Epithelial cell of proximal tubule (primary cell): ENCODE measurements at places on chromosomes 13 and 19. TPM values are rescaled to one million over a fixed set of nuclear protein-coding genes. Genes with fewer than 3 reads are reported as not detected.

The ODAD3 gene
- 0.40 TPM in 1 of 2 replicates, not detected in the other for total RNA-seq

The FUT2 gene
- 0.52 and 0.58 TPM in 2 replicates for total RNA-seq

The CEACAM20 gene
- total RNA-seq: not detected in 2 replicates

The SLC25A41 gene
- 0.23 TPM in 1 of 2 replicates, not detected in the other for total RNA-seq

The IGSF23 gene
- 0.12 TPM in 1 of 2 replicates, not detected in the other for total RNA-seq

The N4BP2L2 gene
- 28.6 and 38.7 TPM in 2 replicates for total RNA-seq

The ADAMTS10 gene
- total RNA-seq: 2.0 and 4.8 TPM in 2 replicates

The GRK1 gene
- 0.06 TPM in 1 of 2 replicates, not detected in the other for total RNA-seq

The WDR87 gene
- not detected in 2 replicates for total RNA-seq

DNA sequence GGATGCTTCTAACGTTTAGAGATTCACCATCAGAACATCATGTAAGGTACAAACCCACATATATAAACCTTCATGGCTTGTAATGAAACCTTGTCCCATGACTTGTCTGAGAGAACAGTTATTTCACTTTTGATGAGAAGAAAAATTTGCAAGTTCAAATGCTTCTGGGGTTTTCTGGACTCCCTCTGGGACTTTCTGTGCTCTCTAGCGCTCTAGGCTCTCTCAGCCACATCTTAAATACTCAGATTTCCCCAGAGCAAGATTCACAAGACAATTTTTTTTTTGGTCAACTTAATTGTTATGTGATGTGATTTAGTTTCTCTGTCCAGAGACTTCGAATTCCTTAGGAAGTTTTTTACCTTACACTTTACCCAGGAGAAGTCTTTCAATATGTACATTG lies 282.8 kb upstream of the EDNRB start:
- DNase-seq: no peak

GRCh38 chr19:48868114-48868886 lies at the start of gene PLEKHA4:
TSS of gene PLEKHA4 (minus strand) at chr19:48868617. CDS start at chr19:48867620, 997 bp downstream.
- DNase-seq: no peak

GRCh38 chr19:45074744-45075300 lies 1.5 kb downstream of the ZNF296 start:
- no peak for DNase-seq

DNA sequence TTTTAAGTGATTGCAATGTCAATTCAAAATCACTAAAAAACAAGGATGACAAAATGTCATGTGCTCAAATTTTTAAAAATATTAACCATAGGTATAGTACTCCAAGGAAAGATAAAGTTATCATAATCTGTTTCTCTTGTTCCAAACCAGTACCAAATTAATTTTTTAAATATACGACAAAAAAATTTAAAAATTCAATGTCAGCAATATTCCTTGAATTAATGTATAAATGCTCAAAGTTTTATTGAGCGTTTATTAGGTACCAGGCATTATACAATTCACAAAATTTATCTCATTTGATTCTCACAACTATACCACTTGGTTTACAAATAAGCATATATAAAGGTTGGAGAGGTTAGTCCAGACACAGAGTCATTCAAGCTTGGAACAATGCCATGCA lies 64.7 kb downstream of the MYCBP2 start:
- no peak for DNase-seq

GRCh38 chr19:8208922-8209461 lies at the start of gene CERS4:
TSS of gene CERS4 (plus strand) at chr19:8209370. CDS start at chr19:8251077, 41,707 bp downstream.
- DNase-seq: no peak

GRCh38 chr19:39507715-39508364 lies 7.1 kb upstream of the SELENOV start:
- no peak for DNase-seq

GRCh38 chr19:10189616-10190015 lies 5.1 kb downstream of the DNMT1 start:
- DNase-seq: no peak

- DNase-seq: peak; percentile 92
Measured at GRCh38 chr13:110302997-110303396, 4.0 kb downstream of the COL4A1 start.

DNA sequence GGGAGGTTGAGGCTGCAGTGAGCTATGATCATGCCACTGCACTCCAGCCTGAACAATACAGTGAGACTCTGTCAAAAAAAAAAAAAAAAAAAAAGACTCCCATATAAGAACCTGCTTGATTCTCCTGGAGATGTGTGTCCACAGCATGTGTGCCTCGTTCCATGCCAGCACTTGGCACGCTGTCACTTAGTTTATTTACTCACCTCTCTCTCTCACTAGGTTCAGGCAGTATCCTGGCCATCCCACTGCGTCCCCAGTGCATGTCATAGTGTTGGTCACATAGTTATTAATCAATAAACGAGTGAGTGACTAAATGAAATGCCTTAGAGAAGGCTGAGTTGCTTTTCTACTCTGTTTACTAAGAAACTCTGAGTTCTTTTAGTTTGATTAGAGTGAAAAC lies 79.1 kb upstream of the GPR12 start:
- DNase-seq: no peak

GRCh38 chr19:50607874-50608785 lies 31.6 kb downstream of the SYT3 start:
- DNase-seq: peak; percentile 20

DNA sequence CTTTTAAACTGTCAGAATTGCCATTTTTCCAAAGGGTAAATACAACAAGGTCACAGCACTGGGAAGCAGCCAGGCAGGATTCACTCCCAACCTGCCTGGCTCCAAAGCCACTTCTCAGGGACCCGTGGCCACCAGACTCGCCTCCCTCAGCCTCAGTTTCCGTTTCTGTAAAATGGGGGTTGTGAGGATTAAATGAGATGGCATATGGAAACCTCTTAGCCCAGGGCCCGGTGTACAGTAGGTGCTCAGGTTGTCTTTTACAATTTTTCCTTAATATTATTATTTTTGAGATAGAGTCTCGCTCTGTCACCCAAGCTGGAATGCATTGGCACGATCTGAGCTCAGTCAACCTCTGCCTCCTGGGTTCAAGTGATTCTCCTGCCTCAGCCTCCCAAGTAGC lies 10.1 kb downstream of the YJU2 start:
- no peak for DNase-seq

DNA sequence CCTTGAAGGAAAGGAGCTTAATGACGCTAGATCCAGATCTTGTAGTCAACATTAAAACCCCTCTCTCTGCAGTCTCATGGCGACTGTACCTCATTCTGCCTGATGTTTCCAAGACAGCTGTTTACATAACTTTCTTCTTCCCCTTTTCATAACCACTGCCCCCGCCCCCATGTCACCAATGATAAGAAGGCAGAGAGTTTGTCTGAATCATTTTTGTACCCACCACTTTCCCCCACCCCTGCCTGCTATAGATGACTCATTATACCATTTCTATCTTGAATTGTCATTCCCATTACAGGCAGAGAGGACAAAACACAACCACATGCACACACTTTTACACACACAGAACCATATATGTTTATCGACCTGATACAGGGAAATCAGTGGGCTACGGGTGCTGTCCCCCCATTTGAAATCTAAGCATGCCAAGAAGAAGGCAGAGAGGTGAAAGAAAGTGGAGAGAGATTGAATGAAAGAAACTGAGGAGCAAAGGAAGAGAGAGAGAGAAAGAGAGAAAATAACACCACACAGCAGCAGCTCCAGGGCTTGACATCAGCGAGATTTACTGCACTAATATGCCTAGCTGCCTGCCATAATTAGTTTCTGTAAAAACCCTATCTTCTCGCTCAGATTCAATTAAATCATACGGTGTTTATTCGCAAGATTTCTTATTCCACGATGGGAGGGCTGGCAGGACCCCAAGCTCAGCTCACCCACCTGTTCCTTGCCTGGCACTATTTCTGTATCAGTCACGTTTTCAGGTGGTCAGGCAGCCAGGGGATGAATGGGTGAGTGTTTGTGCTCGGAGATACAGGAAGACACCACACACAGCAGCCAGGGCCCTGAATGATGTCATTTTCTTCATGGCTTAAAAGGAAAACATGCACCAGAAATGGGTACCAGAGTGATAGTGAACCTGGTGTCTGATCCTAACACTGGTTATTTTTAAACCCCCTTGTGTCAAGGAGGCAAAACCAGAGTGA lies 114.3 kb upstream of the SERP2 start:
- DNase-seq: no peak

DNA sequence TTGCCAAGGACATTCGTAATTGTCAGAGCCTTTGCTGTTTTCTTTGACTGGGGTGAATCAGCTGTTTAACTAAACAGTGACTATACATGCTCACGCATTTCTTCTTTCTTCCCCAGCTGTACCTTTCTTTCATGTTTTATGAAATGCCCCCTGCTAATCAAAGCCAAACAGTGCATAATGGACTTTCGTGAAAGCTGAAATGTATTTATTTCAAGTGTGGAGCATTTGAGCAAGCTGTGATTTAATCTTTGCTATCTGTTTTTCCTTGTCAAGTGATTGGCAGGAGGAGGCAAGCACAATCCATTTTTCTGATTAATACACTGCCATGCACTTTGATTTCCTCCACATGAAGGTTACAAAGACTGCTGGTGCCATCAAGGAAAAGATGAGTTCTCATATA lies 831.7 kb upstream of the SPRY2 start:
- DNase-seq: no peak

DNA sequence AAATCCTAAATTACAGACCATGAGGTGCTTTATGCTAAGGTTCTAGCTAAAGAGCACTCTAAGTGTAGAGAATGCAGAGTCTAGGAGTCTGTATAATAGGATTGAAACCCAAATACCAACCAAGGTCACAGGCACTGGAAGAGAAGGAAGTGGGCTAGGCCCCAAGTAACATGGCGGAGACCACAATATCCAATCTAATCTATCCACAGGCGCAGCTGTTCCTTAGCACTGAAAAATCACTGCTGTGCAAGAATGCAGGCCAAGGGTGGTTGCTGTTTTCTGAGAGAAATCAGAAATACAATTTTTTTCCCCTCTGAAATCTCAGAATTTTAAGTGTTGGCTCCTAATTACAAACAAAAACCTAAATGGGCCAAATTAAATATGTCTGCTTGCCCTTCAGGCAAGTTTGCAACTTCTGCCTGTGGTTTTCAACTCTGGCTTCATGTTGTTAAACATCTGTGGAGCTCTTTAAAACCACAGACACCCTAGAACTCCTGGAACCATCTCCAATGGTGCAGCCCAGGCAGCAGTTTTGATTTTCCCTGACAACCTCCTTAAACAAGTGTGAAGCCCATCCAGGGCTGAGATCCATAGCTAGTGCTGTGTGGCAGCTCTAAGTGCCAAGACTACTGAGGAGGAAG lies 6.1 kb downstream of the RANBP3 start:
- DNase-seq: no peak

DNA sequence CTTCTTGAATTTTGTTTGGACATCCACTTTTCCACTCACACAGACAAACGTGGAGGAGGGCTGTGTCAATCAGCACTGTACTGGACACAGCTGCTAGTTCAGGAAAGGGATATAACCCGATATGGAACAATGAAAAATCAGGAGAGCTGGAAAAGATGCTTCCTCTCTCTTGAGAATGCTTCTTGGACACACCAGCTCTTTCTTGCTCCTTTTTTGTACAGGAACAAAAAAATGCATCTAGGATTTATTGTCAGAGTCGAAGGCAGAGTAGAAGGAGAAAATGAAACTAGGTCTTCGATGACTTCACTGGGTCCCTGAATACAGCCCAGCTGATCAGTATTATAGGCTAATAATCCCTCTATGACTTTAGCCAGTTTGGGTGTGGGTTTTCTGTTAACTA lies 62.2 kb downstream of the PEG3 start:
- DNase-seq: no peak

DNA sequence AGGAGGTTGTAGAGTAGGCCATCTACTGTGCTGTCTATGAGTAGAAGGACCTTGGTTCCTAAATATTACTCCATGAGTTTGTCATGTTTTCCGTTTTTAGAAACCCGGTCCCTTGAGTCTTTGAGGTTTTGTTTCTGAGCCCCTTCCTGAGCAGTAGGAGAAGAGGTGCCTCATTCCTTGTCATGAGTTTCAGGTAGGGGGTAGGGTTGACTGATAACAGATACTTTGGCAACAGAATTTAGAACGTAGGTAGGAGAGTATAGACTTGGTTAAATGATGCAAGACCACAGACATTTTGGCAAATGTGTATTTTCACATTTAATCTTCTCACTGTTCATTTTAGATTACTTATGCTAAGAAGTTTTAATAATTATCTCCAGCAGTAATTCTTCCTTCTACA lies 24.6 kb downstream of the LMO7 start:
- DNase-seq: no peak

- DNase-seq: no peak
Measured at GRCh38 chr19:45766869-45767346, 2.1 kb downstream of the SIX5 start.

DNA sequence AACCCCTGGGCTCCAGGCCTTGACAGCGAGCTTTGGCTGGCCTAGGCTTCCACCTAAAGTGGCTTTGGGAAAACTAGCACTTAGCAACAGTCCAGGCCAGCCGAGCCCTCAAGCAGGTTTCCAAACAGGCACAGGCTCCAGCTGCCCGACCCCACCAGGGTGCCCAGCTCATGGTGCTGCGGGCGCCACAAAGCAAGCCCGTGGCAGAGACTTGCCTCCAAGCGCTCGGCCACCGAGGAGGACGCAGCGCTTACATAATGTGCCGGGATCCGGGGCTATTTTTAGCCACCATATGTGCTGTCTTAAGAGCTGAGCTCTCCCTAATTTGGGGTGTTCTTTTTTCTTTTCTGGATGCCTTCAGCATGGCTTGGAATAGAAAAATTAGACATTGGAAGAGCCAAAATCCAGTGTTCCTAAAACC lies 56.1 kb upstream of the F7 start:
- DNase-seq: no peak

- no peak for DNase-seq
Measured at GRCh38 chr19:41698746-41699230, 9.6 kb upstream of the CEACAM5 start.

GRCh38 chr13:113634279-113635047 lies 23.5 kb downstream of the ATP4B start:
- DNase-seq: no peak
